Stimulated activated CD4-positive, alpha-beta T cell treated with anti-CD3 and anti-CD28 coated beads, Interleukin-12 subunit alpha, Interleukin-12 subunit beta, amount 100 ng/mL, for 4 hours (primary cell): ENCODE measurements at places on chromosomes 1 and 21.

DNA sequence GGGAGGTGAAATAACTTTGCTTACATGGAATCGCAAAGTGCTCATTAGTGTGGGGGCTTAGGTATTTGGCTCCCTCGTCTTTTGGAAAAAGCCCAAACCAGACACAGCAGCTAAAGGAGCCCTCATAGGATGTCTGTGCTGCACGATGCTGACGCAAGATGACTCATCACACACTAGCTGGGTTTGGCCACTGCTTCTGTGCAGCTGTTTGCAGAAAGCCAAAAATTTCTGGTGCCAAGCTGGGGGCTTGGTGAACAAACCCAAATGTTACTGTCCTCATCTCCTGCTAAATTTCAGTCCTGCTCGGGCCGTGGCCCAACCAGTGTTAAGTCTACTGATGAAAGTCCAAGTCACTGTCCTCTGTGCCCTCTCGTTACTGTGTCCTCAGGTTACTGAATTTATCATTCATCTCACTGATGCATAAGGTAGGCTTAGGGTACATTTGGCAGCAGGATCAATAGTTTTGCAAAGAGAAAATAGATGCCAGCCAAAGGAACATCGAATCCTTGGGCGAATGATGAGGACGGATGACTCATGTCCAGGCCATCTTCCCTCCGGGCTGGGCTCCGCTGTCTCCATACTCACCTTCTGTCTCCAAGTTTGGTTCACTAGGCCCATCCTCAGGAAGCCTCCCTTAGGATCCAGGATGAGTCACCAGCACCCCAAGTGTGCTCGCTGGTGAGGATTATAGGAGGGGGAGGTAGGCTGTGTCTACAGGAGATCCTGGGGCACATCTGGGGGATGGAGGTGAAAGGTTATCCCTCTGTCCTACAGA is 177.7 kb downstream of the ADSS2 start:
- no peak for DNase-seq

- DNase-seq = no peak
These were observed 796.3 kb downstream of the BRINP3 start for GRCh38 chr1:189681252-189681919.

- DNase-seq = no peak
These were observed 47.8 kb upstream of the LAMC2 start for GRCh38 chr1:183138301-183138700.

- no peak for DNase-seq
These were observed 342.5 kb downstream of the DISC1 start for GRCh38 chr1:231969076-231969475.

DNA sequence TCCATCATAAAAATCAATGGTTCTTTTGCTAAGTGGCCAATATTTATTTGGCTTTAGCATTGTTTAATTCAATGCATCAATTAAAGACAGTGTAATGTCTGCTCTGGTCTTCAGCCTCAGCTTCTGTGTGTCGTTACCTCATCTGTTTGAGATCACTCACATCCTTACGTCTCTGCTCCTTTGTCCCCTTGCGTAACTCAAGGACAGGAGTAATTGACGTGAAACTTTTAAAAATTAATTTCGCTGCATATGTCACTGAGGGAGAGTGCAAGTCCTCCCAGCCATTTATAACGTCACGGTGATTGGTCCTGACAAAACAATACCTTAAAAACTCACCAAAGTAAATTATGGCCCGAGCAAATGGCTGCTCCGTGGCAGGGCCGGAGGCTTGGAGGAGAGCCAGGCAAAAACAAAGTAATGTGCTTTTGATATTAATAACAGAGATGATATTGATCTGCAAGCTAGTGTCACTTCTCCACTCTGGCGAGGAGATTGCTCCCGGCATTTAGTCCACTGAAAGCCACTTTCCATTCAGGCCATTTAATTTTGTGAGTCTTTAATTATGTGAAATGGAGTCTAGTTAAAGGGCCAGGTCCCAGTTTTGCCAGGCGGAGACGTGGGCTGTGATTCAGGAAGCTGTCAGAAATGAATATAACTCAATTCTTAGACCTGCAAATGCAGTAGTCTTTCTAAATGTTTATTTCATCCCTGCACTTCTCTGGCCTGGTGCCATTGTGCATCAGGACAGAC is 150.9 kb upstream of the POU3F1 start:
- DNase-seq = no peak

DNA sequence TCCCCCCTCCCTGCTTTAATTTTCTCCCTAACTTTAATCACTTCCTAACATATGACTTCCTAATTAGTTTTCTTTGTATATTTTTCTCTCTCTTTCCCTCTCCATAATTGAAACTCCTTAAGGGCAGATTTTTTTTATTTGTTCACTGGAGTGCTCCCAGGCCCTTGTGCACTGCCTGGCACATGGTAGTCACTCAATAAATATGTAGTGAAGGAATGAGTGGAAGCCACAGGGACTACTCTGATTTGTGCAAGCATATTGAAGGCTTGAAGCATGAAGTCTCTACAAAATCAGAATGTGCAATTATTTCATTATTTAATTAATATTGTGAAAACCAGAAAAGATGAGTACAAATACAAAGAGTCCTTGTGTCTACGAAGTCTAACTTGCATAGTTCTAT is 41.5 kb downstream of the SNX7 start:
- no peak for DNase-seq

DNA sequence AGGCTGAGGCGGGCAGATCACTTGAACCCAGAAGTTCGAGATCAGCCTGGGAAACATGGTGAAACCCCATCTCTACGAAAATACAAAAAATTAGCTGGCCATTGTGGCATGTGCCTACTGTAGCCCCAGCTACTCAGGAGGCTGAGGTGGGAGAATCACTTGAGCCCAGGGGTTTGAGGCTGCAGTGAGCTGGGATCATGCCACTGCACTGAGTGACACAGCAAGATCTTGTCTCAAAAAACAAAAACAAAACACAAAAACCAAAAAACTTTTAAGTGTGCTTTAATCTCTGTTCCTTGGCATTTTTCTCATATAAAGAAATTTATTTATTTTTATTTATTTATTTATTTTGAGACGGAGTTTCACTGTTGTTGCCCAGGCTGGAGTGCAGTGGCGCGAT is 208.2 kb downstream of the URB2 start:
- no peak for DNase-seq

GRCh38 chr1:174044418-174045222 is 22.5 kb upstream of the RC3H1 start:
- DNase-seq = no peak

DNA sequence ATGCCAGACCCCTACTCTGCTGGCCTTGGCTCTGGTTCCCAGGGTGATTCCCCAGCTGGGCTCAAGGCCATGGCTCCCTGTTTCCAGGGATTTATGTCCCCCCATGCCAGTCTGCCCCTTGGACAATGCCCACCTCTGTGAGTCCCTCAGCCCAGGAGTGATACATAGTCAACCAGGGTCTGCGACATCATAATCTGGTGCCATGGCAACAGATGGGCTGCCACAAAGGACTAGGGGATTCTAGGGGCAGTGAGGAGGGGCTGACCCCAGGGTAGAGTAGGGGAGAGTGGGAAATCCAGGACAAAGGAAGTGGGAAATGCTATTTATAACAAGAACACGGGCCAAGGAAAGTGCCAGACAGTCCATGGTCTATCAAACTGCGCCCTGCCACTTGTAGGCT is 33.8 kb downstream of the LRP8 start:
- DNase-seq = no peak

GRCh38 chr1:34419663-34420136 is 243.0 kb downstream of the C1orf94 start:
- DNase-seq = no peak

DNA sequence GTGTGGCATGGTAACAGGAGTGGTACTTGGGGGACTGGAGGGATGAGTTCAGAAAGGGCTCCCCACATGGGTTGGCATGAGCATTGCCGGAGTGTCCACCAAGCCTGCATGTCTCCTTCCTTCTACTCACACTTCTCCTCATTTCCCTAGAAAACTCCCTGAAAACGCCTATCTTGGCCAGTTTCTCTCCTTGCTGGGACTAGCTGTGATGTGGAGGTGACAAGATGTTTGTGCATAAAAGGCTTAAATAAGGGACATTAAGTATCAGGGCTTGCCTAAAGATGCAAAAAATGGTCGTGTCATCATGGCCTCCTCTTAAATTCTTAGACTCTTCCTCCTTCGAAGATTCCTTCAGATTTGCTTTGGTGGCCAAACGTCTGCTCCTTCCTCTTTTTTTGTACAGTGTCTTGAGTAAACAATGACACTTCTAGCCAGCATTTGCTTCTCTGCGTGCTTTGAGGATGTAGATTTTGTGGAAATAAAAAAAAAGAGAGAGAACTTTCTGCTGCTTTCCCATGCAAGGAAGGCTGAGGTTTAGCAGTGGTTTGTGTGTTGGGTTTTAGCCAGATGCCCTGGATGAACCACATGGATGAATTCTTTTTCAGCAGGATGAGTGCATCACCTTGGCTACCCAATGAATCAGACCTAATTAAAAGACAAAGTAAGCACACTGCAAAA is 239.1 kb upstream of the IRF2BP2 start:
- DNase-seq = no peak
